ENCODE measurements at places on chromosomes 5 and 9.

- no peak for DNase-seq
Measured at GRCh38 chr5:159743234-159743633, 173.0 kb upstream of the ADRA1B start.

- no peak for DNase-seq
Measured at GRCh38 chr9:27005491-27005890, at the start of gene LRRC19. TSS of gene LRRC19 (minus strand) at chr9:27005672. CDS start at chr9:26999694, 5,978 bp downstream.

DNA sequence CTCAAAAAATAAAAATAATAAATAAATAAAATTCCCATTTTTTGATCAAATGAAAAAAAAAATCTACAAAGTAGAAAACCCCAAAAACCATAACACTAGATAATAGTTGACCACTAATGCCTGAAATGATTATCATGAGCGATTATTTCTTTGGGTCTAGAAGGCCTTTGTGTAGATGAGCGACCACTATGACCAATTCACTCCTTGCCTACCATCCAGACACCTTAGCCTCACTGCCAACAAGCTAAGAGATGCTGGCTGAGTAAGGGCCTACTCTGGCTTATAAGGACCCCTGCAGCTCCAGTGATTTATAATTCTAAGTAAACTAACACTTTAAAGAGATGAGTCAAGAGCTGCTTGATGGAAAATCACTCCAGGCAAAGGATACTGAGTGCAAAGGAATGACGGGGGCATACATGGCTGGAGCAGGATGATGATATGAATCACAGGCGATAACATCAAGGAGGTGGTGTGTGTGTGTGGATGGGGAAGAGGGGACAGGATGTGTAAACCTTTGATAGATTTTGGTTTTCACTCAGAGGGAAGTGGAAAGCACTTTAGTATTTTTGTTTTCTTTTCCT lies 4.8 kb upstream of the F2RL1 start:
- no peak for DNase-seq

DNA sequence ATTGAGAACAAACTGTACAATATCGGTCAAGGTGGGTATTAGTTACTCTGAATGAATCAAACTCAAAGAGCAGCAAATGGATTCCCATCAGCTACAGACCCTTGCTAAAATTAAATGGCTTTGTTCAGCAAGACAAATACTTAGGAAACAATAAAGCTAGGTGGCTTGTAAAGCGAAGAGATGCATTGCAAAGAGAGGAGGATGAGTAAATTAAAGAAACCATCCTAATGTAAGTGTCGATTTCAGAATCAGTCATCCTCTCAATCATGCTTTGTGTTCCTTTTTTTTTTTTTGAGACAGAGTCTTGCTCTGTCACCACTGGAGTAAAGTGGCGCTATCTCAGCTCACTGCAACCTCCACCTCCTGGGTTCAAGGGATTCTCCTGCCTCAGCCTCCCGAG lies 359.2 kb upstream of the ZNF462 start:
- no peak for DNase-seq

DNA sequence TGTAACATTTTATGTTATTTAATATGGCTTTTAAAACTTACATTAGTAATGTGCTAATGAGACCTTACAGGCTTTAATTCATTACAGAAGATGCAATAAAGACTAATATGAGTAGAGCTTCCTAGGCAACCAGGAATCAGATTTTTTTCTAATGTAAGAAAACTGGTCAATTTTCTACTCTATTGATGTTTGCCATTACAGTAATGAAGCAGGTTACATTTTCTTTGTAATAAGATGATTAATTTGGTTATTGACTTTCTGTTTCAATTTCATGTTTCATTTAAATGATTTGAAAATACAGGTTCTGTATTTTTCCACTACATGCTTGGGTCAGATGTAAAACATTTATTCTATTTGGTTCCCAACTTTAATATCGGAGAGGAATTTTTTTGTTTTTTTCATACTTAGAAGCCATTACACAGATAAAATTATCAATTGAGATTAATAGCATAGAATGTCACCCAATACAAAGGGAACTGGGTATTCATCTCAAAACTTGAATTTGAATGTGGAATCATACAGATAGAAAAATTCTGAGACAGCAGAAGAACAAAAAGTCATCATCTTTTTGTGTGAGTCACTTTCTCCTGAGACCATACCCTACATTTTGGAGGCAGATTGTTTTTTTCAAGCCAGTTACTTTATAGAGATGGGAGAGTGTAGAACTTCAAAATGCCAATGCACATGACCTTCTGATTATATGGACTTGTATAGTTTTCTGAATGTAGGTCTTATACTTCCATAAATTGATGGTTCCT lies 133.6 kb upstream of the HMHB1 start:
- no peak for DNase-seq

- no peak for DNase-seq
Measured at GRCh38 chr9:131094015-131094414, 2.3 kb upstream of the AIF1L start.

DNA sequence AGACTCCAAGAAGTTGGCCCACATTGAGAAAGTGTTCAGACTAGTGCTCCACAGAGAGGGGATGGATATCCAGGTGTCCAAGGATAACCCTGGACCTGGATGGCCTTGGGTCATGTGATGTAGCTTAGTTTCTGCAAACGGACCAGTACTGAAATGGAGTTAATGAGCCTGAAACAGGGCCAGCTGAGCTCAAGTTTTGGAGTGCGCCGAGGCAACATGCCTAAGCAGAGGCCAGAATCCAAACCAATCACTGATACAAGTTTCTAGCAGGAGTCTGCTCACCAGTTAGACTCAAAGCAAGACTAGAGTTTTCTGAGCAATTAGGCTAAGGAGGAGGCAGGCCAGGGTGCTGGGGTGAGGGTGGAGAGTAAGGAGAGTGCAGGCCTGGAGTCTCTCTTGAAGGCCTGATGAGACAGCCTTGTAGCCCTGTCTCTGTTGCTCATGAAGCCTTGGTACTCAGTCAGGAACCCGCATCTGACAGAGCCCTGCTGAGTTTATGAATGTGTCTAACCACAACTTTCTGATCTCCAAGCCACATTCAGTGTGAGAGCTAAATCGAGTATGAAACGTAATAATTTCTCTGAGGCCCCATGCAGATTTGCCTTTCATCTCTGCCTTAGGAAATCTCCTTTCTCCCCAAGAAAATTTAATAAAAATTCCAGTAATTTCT lies 68.9 kb upstream of the EQTN start:
- no peak for DNase-seq

DNA sequence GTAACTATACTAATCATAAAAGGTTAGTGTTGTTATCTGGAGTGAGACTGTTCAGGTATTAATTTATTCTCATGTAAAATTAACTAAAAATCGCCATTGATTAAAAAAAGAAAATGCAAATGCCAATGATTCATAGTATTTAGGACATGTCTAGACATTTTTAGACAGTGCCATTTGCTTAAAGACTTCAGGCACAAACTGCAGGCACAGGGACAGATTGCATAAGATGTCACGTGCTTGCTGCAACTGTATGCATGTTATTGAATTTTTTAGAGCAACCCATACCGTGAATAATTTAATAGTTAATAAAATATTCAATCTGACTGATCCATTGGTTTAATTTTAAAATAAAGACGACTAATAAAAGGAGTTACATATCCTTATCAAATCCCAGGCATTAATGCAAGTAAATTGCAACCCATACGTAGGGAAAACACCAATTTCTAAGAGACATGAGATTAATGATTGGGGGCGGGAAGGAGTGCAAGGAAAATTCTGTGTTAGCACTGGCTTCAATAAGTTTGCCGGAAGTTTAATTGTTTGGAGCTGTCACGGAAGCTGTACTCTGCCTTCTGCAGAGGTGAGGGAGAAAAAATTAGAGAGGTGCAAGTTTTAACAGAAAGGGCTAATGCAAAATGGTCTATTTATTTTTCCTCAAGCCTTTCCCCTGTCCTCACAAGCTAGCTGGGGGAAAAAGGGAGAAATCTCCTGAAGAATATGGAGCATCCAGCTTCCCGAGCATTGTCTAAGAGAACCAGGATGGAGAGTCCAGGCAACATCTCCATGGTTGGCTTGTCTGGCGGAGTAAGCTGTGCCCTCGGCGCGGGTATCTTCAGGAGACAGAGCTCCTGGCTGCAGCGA lies 2.9 kb downstream of the EDIL3 start:
- no peak for DNase-seq

DNA sequence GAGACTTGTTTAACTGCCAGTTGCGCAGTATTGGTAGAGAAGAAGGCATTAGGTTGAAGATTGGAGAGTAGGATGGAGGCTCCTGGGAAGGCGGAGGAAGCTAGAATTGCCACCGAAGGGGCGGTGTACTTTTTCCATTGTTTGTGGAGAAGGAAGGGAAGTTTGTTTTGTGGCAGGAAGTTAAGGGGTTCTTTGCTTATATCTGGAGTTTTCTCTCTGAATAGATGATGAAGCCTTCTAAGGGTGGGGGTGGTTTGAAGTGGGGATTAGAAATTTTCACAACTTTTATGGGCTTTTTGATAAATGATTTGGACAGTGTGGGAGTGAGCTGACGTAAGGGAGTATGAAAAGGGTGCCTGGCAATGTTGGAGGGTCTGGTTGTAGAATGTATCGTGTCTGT lies 59.3 kb downstream of the SNX30 start:
- DNase-seq: no peak

GRCh38 chr5:138353560-138354080 lies 1.1 kb downstream of the KDM3B start:
- no peak for DNase-seq

DNA sequence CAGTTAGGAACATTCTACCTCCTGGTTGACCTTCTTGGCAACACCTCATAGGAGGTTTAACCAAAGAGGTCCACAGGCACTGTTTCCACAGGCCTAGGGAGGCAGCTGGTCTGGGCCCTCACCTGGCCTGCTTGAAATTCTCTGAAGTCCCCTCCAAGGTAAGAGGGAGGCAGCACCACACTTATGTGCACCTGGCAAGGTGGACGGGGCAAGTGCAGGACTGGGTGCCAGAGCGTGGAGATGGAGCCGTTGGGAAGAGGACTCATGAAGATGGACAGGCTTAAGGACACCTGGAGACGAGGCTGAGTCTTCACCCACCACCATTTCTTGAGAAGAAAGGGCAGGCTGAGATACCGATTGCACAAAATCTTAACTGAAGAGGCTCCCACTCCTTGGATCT lies 6.6 kb upstream of the BARHL1 start:
- no peak for DNase-seq

- DNase-seq: no peak
Measured at GRCh38 chr5:147713550-147714295, 68.8 kb downstream of the JAKMIP2 start.

Measured in Caco-2 (cell line).